Peyer's patch (tissue), 4 donors: ENCODE measurements at places on chromosomes 5 and 9. TPM values are rescaled to one million over a fixed set of nuclear protein-coding genes. Genes with fewer than 3 reads are reported as not detected.

LCP2 gene
- 38.5 TPM for total RNA-seq

PCDHB2 gene
- total RNA-seq = 0.83 TPM

RETREG1 gene
- 70.1 TPM for total RNA-seq

GRAMD2B gene
- 123 TPM for total RNA-seq

MPDZ gene
- total RNA-seq = 8.0 TPM

DNA sequence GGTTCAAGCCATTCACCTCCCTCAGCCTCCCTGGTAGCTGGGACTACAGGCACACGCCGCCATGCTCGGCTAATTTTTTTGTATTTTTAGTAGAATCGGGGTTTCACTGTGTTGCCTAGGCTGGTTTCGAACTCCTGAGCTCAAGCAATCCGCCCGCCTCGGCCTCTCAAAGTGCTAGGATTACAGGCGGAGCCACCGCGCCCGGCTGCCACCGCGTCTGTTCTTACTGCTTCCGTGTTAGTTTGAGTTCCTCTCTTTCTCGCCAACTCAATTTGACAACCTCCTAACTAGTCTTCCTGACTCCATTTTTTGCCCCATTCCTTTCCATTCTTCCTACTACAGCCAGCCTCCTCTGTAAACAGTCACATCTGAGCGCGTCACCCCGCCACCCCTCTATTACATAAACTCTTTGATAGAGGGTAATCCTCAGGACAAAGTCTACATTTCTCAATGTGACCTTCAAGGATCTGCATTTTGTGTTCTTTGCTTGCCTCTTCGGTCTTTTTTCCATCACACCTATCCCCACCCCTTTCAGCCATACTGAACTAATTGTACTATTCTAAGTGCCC is 88.6 kb upstream of the IL6ST start:
- no peak overlapping the region for H3K27ac ChIP-seq
- H3K4me3 ChIP-seq = no peak overlapping the region
- no peaks in the 10 kb centered on the region for H3K27me3 ChIP-seq

DNA sequence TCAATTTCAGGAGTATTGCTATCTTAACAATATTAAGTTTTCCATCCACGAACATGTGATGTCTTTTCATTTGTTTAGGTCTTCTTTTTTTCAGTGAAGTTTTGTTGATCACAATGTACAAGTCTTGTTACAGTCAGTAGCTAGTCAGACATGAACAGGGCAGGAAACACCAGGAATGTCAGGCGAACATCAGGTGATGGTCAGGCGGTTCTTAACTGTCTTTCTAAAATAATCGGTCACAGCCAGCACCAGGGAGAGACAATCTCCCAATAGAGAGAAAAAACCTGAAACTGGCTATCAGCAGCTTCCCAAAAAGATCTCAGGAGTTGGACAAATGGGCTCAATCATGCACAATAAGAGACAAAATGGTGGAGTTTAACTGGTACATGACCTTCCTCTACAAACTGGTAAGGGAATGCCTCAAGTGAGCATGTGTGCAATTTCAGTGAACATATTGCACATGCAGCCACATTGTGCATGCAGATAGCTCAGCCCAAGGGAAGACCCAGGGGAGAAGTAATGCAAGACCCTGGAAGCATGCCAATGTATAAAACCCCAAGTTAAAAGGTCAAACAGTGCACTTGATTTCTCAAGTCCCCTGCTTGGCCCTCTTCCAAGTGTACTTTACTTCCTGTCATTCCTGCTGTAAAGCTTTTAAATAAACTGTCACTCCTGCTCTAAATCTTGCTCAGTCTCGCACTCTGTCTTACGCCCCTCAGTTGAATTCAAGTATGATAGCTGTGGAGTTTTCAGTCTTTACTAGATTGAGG is 176.1 kb upstream of the RASEF start:
- H3K27ac ChIP-seq = no peak overlapping the region
- no peaks in the 10 kb centered on the region for H3K36me3 ChIP-seq
- no peak for DNase-seq
- no peaks in the 10 kb centered on the region for H3K4me1 ChIP-seq

DNA sequence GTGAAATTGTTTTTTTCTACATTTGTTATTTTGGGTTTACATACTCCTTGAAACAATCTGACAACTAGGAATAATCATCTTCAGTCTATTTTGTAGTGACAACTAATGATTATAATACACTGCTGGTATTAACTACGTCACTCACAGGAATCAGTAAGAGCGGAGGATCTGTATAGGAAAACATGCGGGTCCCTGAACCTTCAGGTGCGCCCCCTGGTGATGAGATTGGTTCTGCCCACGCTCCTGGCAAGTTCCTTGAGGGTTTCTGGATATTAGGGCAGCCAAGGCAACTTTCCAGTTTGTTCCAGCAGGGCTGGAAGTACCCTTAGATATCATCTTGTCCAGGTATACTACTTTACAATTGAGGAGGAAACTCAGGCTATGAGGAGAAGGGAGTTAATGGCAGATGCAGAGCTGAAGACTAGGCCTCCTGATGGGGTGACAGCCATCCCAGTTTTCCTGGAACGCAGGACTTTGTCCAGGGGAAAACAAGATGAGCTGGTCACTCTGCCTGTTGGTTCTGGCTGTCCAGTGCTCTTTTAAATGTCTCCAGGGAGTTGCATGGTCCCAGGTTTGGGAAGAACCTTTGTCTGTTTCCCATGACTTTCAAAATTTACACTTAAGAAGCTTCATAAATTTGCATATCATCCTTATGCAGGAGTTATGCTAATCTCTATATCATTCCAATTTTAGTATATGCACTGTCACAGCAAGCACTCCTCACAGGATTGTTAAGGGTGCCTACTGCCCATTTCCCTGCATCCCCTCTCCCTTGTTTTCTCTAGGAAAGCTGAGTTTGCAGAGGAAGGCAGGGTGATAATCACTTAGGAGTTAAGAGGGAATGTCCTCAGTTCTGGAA is 14.9 kb upstream of the WNT8A start:
- no peak overlapping the region for H3K27ac ChIP-seq
- peak; percentile 89 for DNase-seq
- H3K27me3 ChIP-seq = no peaks in the 10 kb centered on the region
- H3K4me1 ChIP-seq = no peaks in the 10 kb centered on the region
- H3K4me3 ChIP-seq = no peak overlapping the region

DNA sequence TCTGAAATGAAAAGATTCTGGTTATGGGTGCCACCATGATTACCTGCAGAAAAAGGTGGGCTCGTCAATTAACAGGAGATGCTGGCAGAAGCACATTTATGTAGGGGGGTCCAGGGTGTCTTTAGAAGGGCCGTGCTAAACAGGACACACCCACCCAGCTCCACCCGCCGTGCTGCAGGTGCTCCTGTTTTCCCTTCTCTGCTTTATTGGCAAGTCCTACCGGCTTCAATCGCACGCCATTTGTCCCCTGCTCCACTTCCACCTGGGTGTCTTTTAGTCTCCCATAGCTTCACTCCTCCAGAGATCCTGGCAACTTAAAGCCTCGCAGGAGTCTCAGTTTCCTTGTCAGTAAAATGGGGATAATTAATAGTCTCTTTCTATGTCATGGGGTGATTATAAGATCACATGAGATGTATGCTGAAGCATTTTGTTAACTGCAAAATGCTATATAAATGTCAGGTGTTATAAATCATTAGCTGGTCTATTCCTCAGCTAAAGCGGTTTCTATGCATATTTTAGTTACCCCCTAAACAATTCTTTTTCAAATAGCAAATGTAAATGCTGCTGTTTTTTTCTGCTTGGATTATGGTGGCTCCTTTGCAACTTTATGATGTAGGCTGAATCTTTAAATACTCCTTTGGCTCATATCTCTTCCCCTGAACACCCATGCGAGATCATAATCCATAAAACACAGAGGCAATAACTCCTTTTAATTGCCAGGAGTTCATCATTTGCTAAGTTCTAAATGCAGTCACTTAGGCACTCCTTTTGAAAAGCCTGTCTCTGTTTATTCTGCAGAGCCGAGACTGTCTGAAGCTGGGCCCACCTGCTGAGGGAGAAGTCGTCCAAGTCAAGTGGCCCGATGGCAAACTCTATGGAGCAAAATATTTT is 406.9 kb downstream of the KDM4C start:
- no peaks in the 10 kb centered on the region for H3K27me3 ChIP-seq
- no peaks in the 10 kb centered on the region for H3K36me3 ChIP-seq
- H3K27ac ChIP-seq = no peak overlapping the region
- no peak for DNase-seq

DNA sequence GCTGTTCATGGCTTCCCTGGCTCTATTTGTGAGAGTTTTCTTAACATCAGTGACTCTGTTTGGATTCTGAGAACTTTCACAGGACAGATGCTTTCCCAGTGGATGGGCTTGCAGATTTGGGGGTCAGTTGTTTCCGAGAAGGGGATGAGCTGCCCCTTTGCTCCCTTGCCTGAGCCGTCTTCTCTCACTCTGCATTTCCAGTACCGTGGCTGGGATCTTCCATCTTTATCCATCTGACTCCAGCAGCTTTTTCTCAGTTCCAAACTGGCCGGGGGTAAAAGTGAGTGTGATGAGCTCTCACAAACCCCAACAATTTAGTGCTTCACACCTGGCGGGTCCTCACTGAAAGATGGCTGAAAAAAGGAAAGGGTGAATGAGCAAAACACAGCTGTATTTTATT is 79.1 kb downstream of the TENT4A start:
- DNase-seq = no peak
- no peak overlapping the region for H3K4me3 ChIP-seq
- no peaks in the 10 kb centered on the region for H3K4me1 ChIP-seq
- H3K27ac ChIP-seq = no peak overlapping the region

- H3K36me3 ChIP-seq = no peaks in the 10 kb centered on the region
- no peak overlapping the region for H3K27ac ChIP-seq
- no peak for DNase-seq
These were observed 109.2 kb downstream of the PAX5 start for GRCh38 chr9:36924757-36925432.

DNA sequence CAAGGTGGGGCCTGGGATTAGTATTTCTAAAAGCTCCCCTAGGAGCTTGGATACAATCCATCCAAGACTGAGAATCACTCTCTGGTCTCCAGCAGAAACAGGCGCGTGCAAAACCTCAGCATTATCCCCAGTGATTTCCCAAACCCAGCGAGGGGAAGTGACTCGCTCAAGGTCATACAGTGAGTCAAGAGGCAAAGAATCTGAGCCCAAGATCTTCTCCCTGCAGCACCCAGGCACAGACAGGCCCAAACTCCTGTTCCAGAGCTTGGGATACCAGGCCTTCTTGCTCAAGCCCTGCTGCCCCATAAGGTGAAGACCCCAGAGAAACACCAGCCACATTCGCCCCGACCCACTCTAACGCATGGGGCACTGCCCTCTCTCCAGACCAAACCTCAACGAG is 33.2 kb downstream of the SHB start:
- no peak overlapping the region for H3K4me3 ChIP-seq
- H3K36me3 ChIP-seq = no peaks in the 10 kb centered on the region
- H3K27ac ChIP-seq = no peak overlapping the region
- no peak for DNase-seq
- H3K27me3 ChIP-seq = no peaks in the 10 kb centered on the region

- H3K27ac ChIP-seq = no peak overlapping the region
- no peaks in the 10 kb centered on the region for H3K36me3 ChIP-seq
- no peak overlapping the region for H3K4me3 ChIP-seq
- peaks cover 10% of the 10 kb centered on the region for H3K4me1 ChIP-seq
- no peak for DNase-seq
These were observed 20.6 kb upstream of the SLC9A3 start for GRCh38 chr5:544675-545355.

- H3K27ac ChIP-seq = no peak overlapping the region
- H3K36me3 ChIP-seq = no peaks in the 10 kb centered on the region
- no peaks in the 10 kb centered on the region for H3K27me3 ChIP-seq
- H3K4me3 ChIP-seq = no peak overlapping the region
- H3K4me1 ChIP-seq = no peaks in the 10 kb centered on the region
- DNase-seq = peak; percentile 37
These were observed 16.1 kb upstream of the MXD3 start for GRCh38 chr5:177327539-177328522.

GRCh38 chr5:14591548-14591947 is 10.0 kb downstream of the OTULINL start:
- no peaks in the 10 kb centered on the region for H3K36me3 ChIP-seq
- no peaks in the 10 kb centered on the region for H3K27me3 ChIP-seq
- no peak for DNase-seq
- H3K4me3 ChIP-seq = no peak overlapping the region

GRCh38 chr5:1930501-1930879 is 47.8 kb upstream of the IRX4 start:
- no peak overlapping the region for H3K4me3 ChIP-seq
- H3K27me3 ChIP-seq = no peaks in the 10 kb centered on the region
- H3K27ac ChIP-seq = no peak overlapping the region
- H3K4me1 ChIP-seq = no peaks in the 10 kb centered on the region

DNA sequence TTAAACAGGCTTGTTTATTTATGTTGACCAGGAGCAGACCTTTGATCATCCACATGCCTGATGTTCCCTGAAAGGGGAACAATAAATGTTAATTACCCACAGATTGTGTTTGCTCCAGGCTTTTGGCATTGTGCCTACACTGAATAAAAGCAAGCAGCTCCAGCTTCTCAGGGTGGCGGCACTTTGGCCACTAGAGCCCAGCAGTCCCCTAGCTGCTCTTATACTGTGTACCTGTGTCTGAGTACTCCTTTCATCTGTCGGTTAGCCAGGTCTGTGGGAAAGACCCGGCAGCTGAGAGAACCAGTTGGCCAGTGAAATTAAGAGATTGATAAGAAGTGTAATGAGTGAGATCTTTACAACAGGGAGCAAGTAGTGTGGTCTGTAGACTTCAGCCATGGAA is 254.8 kb upstream of the FTMT start:
- H3K4me1 ChIP-seq = no peaks in the 10 kb centered on the region
- H3K36me3 ChIP-seq = no peaks in the 10 kb centered on the region
- no peak for DNase-seq
- H3K27me3 ChIP-seq = no peaks in the 10 kb centered on the region
- no peak overlapping the region for H3K27ac ChIP-seq
